ENCODE measurements at places on chromosomes 3 and 15.

GRCh38 chr3:141690431-141691072 is 47.5 kb upstream of the RNF7 start:
- no peak for DNase-seq

GRCh38 chr3:182906036-182906435 is 74.3 kb downstream of the DCUN1D1 start:
- no peak for DNase-seq

- no peak for DNase-seq
Measured at GRCh38 chr15:76117181-76117580, 57.4 kb downstream of the TMEM266 start.

- DNase-seq = no peak
Measured at GRCh38 chr3:19888428-19889152, 45.4 kb downstream of the EFHB start.

DNA sequence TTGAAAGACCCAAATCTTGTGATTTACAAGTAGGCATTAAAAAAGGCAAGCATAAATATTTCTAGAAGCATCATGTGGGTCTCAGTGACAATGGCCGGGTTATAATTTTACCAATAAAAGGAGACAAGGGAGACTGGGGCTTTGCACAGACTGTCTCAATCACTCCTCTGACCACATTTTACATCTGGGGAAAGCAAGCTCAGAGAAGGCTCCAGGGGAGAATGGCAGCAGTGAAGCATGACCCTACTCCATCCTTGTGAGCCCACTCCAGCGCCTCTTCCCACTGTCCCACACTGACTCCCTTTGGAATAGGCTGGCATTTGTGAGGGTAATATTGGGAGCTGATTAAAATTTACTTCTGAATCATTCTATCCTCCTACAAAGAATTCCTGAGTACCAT is 61.8 kb downstream of the SATB1 start:
- DNase-seq = no peak

- no peak for DNase-seq
Measured at GRCh38 chr3:7962301-7962700, 539.3 kb upstream of the LMCD1 start.

Measured in HFF-Myc (cell line).